ENCODE measurements at places on chromosomes 7 and 10.

GRCh38 chr10:109945473-109946177 is 22.3 kb upstream of the XPNPEP1 start:
- no peak for DNase-seq

- no peak for DNase-seq
Observed at GRCh38 chr10:7157091-7157490, 253.7 kb downstream of the SFMBT2 start.

- DNase-seq: peak; percentile 52
Observed at GRCh38 chr7:29588900-29589696, 25.5 kb downstream of the PRR15 start.

DNA sequence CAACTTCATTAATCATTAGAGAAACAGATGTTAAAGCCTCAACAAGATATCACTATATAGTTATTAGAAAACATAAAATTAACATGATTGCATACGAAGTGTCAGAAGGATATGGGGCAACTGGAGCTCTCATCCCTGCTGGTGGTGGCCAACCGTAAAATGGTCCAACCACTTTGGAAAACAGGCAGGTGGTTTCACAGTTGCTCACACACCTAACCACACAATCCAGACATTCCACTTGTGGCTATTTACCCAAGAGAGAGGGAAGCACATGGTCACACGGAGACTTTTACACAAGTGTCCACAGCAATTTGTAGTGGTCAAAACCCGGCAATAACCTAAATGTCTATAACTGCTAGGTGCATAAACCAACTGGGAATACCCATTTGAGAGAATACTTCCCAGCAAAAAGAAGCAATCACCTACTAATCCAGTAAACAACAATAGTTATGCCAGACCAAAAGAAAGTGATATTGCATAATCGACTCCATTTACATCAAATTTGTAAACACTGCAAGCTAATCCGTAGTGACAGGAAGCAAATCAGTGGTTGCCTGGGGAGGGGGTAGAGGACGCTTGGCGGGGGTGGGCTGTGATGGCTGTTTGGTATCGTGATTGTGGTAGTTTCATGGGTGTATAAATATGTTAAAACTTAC is 91.8 kb downstream of the LARP4B start:
- no peak for DNase-seq

DNA sequence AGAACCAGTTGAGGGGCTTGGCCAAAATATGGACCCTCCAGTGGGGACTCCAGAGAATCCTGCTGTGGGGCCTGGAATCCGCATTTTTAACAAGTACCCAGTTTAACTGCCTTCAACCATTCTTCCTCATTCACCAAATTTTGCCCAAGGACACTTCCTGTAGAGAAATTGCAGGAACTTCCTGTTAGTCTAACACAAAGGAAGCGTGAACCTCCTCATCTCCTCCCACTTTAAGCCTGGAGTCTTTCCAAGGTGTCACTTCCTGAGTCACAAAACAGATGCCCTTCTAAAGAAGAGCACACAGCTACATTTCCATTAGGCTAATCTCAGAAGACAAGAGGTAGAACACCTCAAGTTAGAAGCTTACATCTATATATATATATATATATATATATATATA is 188.4 kb downstream of the PPP1R17 start:
- no peak for DNase-seq

DNA sequence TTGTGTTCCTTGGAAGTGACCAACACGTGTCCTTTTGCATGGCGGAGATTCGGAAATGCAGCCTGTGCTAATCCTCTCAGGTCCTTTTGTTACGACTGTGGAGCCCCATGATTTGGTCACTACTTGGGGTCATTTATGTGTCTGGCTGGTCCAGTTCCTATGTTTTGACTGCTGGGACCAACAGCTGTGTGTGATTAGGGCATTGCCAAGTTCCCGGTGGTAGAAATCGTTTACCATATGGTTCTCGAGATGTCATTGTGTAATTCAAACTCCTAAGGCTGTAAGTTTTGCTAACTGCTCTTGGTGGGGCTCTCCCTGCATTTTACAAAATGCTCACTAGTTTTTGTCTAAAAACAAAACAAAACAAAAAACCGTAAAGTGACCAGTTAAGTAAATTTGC is 62.0 kb downstream of the CCNY start:
- no peak for DNase-seq

DNA sequence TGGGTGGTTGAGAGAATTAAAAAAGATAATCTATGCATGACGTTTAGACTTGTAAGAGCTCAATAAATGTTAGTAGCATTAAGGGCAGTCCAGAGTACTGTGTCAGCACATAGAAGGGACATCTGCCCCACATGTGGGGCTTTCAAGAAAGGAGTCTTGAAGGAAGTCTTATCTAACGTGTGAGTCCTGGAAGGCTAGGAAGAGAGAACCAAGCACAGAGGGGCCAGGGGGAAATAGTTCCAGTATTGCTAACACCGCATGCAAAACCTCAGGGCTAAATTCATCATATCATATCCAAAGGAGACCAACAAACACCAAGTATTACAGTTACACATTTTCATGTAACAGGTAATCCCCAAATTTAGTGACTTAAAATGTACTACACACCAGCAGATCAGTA is 122.7 kb downstream of the AOAH start:
- DNase-seq: no peak

GRCh38 chr7:18278316-18278715 is 217.2 kb upstream of the HDAC9 start:
- DNase-seq: no peak

DNA sequence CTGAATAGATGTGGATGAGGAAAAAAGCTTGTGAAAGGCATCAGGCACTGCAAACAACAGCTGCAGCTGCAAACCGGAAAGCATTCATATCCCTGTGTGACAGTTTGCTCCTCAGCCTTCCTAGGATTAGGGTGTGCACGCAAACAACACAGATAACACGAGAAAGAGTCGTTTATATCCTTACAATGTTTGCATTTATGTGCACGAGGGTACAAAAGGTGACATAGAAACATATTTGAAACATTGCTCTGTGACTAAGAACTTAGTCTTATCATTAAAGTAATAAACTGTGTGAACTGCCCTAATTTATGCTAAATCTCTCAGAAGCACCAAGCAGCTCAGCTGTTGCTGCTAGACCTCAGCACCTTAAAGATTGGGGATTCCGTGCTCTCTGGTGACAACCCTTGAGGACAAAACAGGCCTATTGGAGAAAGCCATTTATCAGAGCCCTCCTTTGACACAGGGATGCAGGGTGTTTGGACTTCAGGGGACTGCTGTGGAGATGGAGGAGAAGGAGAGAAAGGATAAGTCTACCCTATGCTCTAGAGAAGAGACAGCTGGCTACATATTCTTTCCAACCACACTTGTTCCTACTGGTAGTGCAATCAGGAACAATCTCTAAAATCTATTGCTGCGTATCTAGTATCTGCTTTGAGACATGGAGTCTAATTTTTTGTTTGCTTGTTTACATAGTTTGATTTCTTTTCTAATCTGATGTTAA is 176.2 kb downstream of the GNAT3 start:
- no peak for DNase-seq

GRCh38 chr10:130844310-130844709 is 467.2 kb downstream of the TCERG1L start:
- DNase-seq: no peak

DNA sequence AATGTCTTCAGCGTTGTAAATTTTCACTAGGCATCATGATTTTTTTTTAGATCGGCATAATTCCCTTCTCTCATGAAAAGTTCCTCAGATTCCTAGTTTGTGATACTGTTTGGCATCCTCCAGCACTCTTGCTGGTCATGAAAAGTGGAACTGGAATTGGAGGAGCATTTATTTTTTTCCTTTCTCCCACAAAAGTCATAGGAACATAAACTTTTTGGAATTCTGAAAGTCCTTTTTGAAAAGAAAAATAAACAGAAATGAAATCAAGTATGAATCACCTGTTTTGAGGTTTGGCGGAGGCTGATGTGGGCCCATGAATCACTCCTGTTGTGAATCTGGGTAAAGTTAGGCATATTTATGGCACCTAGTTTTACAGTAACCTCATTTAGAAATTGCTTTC is 17.7 kb downstream of the CACNB2 start:
- no peak for DNase-seq

Data from CMK (cell line).